ENCODE measurements at places on chromosomes 3 and 15.

- no peak for DNase-seq
Measured at GRCh38 chr15:82105451-82106215, 59.8 kb upstream of the MEX3B start.

DNA sequence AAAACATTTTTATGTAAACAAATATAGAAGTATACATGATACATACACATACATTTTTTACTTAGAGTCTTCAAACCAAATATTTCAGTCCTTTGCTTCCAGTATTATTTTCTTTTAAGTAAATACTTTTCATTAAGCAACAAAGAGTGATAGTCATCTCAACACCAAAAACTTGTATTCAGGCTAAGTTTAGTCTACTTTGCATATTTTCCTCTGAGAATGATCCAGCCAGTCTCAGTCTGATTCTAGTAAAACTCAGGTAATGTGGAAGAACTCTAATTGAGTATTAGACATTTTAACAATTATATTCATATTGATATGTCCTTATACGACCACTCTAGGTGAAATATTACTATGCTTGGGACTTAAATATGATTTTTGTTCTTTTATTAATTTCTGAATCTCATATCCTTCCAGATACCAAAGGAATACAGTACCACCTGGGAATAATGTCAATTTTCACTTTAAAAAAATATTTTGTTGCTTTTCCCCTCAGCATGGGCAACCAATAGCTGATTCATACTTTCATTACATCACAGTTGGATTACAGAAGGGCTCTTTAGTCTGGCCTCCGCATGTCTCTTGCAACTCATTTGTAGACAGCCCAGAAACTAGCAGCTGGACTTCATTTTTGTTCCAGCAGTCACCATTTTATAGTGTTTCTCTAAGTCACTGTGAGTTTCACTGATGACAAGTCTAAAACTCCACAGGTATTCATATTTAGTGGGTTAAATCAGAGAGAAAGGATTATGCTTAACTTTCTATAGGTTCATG, 390.4 kb downstream of the ZBTB20 start:
- no peak for DNase-seq

DNA sequence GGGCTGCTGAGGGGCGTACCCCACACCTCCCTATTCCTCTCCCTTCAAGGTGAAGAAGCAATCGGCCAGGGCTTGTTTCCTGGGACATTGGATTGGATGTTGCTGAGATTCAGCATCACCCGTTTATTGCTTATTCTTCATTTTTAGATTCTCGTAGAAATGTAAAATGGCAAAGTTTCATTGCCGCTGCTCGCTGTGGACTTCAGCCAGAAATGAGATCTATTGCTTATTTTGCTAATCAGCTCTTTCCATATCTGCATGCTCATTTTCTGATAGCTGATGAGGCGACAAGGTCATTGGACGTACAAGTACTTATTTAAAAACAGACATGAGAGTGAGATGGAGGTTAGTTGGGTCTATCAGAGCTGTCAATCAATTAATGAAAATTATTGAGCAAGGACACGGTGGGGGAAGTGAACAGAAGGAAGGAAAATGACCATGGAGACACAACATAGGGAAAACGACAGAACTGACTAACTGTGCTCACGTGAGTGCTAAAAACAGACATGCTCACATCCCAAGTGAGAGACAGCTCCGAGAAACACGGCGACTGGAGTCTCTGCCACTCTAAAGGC, 471.2 kb downstream of the NR2F2 start:
- DNase-seq = no peak

DNA sequence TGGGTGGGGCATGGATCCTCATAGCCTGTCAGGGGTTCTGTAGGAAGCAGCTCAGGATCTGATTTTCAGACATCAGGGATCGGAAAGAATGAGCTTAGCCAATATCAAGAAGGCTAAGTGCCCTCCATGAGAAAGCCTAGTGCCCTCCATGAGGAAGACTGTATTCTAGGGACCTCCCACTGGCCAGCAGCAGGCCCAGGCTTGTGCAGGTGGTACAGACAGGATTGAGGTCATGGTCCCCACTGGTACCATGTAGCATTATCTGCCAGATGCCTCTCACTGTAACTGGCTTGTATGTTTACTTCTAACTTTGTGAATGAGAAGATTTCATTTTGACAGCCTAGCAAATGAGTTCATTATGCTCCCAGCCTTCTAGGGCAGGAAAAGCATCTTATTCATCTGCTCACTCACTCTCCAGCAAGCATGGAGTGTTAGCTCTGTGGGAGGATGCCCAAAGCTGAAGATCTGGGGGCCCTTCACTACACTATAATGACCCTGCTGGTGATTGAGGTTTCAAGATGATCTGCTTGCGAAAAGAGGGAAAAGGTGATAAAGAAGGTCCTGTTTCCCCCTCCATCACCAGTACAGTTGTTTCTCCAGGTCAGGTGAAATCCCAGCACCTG, 7.5 kb downstream of the EPHB1 start:
- no peak for DNase-seq

GRCh38 chr3:151789853-151790463, 24.0 kb upstream of the AADAC start:
- DNase-seq = no peak

- no peak for DNase-seq
Measured at GRCh38 chr15:70318594-70319465, 221.1 kb upstream of the TLE3 start.

DNA sequence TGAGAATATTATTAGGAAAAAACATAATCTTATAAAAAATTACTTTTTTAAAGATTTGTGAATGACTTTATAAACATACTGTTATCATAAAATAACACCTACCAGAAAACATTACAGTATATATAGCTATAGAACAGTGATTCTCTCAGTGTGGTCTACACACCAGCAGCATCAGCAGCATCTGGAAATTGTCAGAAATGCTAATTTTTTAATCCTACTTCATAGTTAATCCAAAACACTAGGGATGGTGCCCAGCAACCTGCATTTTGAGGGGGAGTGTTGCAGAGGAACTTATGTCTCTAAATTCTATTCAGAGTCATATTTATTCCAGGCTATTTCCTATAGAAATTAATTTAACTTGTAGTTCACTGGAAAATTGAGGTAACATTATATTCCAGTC, 1107.8 kb downstream of the IGSF11 start:
- DNase-seq = no peak

DNA sequence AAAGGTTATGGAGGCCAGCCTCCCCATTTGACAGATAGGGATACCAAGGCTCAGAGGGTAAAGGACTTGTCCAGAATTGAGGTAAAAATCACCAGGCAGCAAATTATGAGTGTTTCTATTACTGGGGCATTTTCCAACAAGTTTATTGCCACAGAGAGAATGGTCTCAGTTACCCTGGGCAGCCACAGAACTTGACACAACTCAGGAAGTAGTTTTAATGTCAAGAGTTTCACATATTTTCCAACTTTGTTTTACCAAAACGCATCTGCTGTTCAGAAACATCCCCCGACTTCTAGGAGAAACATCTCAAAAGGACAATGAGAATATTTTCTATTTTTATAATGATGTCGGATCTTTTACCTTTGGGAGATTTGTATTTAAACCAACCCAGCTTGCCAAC, 107.5 kb upstream of the MRPS22 start:
- DNase-seq = no peak

- DNase-seq = no peak
Measured at GRCh38 chr3:175308097-175308496, 449.0 kb downstream of the NAALADL2 start.

- no peak for DNase-seq
Measured at GRCh38 chr3:76834657-76835056, 205.2 kb upstream of the ROBO2 start.

GRCh38 chr3:57918123-57918837, 89.9 kb upstream of the FLNB start:
- DNase-seq = no peak

DNA sequence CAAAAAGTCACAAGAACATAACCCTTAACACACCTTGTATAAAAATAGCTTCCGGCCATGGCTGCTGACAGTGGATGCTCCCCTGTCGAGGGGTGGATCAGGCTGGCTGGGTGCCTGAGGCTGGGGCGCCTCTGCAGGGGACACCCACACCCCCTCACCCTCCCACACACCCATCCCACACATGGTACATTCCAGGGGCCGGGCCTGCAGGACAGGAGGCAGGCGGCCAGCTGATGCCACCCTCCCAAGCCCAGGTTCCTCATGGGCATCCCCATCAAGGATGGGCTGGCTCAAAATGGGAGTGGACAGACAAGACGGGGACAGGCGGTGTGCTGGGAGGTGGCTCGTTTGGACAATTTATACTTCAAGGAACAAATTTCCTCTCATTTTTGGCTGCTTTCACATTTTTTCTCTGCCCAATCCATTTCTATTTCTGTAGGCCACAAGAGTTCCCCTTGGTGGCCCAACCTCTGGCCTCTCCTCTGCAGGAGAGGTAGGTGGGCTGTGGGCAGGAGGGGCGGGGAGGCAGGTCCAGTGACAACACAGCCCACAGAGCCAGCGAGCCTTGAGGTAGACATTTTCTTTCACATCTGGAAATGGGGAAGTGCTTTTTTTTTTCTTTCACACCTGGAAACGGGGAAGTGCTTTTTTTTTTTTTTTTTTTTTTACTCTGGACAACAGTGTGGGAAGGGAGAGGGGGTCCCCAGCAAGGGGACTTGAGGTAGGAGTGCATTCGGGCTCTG, 23.3 kb downstream of the RNU5B-1 start:
- no peak for DNase-seq

DNA sequence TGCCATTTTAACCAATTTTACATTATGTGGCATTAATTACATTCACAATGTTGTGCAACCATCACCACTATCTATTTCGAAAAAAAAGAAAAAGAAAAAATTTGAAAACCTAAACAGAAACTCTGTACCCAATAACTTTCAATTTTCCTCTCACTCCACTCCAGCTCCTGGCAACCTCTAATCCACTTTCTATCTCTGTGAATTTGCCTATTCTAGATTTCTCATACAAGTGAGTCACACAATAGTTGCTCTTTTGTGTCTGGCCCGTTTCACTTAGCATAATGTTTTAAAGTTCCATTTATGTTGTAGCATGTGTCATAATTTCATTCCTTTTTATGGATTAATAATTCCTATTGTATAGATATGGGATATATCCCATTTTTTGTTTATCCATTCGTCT, 53.3 kb upstream of the TBC1D5 start:
- DNase-seq = no peak

Measured in stimulated activated CD4-positive, alpha-beta T cell treated with anti-CD3 and anti-CD28 coated beads, TNF-alpha, amount 100 ng/mL, for 24 hours (primary cell).